ENCODE measurements at places on chromosomes 1 and 21.

DNA sequence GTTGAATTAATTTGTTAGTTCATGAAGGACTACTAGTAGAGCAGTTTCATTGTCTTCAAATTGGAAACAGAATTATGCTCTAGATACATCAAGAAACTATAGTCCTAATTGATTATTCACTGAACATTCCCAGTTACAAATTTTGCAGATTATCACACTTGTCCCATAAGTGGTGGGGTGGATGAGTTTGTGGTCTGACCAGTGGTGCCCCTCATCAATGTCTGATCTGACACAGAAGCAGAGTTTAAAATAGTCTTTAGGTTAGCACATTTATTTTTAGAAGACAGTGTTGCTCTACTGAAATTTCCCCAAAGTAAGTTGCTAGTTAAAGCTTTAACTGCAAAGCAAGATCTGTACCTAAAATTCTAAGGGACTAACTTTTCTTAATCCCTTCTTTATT, 42.9 kb downstream of the INKA2 start:
- no peak for ATAC-seq

GRCh38 chr1:5691795-5692509, 300.3 kb downstream of the NPHP4 start:
- ATAC-seq: no peak

GRCh38 chr1:2493691-2494322, 17.7 kb downstream of the PLCH2 start:
- no peak for ATAC-seq

DNA sequence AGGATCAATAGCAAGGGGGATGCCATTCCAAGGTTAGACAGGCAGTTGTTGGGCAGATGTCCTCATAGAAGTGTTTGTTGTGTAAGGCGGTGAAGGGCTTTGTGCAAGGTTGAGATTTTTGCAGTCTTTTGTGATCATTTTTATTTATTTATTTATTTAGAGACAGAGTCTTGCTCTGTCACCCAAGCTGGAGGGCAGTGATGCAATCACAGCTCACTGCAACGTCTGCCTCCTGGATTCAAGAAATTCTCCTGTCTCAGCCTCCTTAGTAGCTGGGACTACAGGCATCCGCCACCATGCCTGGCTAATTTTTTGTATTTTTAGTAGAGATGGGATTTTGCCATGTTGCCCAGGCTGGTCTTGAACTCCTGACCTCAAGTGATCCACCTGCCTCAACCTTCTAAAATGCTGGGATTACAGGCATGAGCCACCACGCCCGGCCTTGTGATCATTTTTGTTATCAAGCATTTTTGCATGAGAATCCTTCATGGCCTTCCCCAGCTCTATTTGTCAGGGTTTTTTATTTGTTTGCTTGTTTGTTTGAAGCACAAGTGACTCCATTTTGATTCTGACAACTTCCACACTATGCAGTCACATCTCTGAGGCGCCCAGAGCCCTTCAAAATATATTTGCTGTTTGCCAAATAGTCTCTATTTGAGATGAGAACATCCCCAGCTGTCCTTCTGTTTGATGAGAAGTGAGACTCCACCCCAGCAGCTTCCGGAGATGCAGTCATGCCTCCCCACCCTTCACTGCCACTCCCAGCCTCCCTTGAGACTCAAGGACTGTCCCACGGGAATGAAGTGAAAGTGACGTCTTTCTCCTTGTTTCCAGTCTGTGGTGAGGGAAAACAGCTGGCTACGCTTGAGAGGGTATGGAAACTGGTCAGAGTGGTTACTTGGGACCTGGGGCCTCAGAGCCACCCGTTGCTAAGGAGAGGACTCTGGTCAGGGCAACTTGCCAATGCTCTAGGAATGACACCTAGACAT, 38.0 kb downstream of the TMEM50B start:
- ATAC-seq: peak; percentile 84

- ATAC-seq: no peak
Observed at GRCh38 chr1:51009381-51009780, 39.3 kb downstream of the CDKN2C start.

GRCh38 chr1:168400139-168400538, 119.5 kb downstream of the TBX19 start:
- ATAC-seq: no peak

- ATAC-seq: no peak
Observed at GRCh38 chr21:41519806-41520559, 12.0 kb upstream of the TMPRSS2 start.

DNA sequence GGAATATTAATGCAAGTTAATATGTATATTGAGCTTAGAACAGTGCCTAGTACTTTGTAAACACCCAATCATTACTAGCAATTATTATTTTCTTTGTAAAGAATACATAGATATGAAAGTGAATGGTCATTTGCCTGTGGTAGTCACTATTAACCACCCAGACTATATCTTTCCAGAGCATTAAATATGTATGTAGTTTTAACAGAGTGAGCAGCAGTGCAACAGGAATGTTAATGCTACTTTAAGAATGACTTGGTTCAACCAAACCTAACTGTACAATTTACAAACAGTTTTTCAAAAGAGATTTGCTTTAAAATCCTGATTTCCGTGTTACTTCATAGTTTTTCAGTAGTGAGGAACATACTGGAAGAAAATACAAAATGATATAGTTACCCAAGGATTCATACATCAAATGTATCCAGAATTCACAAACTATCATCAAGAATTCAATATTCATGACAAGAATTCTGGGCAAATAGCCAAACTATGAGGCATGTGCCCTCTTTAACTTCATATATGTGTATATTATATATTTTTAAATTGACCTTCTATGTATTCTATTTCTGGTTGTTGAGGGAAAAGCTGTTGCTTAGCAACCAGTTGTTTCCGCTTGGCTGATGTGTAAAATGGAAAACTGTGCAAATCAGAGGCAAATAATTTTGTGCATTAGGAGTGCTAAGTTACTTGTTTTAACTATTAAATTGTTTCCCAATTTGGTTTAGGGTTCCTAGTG, 34.9 kb upstream of the IVNS1ABP start:
- ATAC-seq: no peak

GRCh38 chr1:218436997-218437396, 91.9 kb downstream of the TGFB2 start:
- no peak for ATAC-seq

- no peak for ATAC-seq
Observed at GRCh38 chr1:54995013-54995760, 3.5 kb upstream of the BSND start.

GRCh38 chr1:18951818-18952391, 4.6 kb downstream of the IFFO2 start:
- no peak for ATAC-seq

GRCh38 chr1:30362603-30362990, 360.8 kb downstream of the MATN1 start:
- no peak for ATAC-seq

- peak; percentile 65 for ATAC-seq
Observed at GRCh38 chr1:58964880-58965279, 181.0 kb upstream of the JUN start.

GRCh38 chr1:204888294-204888693, 17.6 kb downstream of the NFASC start:
- ATAC-seq: no peak

DNA sequence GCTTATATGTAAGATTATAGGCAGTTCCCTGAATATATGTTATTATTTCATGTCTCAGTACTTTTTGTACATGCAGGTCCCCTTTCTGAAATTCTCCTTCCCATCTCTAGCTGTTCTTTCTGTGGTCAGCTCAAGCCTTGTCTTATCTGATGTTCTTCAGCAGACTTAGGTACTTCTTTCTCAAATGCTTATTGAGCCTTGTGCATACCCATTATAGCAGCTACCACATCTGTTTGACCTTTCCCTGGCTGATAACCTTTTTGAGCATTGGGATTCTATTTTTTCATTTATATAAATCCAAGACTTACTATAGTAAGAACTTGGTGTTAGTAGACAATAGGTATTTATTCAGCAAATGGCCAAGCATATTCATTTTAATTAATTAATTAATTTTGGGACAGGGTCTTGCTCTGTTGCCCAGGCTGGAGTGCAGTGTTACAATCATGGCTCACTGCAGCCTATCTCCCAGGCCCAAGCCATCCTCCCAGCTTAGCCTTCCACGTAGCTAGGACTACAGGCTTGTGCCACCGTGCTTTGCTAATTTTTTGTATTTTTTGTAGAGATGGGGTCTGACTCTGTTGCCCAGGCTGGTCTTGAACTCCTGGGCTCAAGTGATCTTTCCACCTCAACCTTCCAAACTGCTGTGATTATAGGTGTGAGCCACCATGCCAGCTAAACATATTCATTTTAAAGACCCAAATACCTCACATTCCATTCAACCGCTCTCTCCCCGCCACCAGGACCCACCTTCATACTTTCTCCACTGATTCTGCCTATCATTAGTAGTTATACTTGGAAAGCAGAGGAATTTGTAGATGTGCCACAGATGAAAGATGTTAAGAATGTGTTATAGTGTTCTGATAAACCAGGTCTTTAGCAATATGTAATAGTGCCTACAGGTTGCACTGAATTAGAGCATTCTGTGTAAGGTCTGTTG, 16.7 kb downstream of the TIPRL start:
- ATAC-seq: no peak

GRCh38 chr21:26154753-26155152, 15.8 kb downstream of the APP start:
- no peak for ATAC-seq

DNA sequence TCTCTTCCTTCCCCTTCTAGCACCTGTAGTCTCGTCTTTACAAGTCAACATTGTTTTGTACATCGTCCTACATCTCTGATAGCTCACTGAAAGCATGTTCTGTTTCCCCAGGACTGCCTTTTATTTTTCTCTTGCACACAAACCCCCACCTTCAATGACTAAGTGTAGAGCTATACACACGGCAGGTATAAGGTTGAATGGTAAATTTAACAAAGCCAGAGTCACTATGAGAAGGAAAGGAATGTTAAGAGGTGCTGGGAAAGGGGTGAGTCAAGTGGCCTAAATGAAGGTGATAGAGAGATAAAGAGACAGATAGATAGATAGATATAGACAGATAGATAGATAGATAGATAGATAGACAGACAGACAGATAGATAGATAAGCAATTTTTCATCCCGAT, 134.3 kb upstream of the ATP1B1 start:
- ATAC-seq: no peak

DNA sequence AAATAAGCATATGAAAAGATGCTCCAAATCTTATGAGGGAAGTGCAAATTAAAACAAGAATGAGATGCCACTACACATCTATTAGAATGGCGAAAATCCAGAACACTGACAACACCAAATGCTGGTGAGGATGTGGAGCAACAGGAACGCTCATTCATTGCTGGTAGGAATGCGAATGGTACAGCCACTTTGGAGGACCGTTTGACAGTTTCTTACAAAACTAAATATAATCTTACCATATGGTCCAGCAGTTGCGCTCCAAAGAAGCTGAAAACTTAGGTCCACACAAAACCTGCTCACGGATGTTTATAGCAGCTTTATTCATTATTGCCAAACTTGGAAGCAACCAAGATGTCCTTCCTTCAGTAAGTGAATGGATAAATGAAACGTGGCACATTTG, 50.3 kb downstream of the POFUT2 start:
- no peak for ATAC-seq

- no peak for ATAC-seq
Observed at GRCh38 chr1:30725450-30726095, 2.2 kb upstream of the MATN1 start.

DNA sequence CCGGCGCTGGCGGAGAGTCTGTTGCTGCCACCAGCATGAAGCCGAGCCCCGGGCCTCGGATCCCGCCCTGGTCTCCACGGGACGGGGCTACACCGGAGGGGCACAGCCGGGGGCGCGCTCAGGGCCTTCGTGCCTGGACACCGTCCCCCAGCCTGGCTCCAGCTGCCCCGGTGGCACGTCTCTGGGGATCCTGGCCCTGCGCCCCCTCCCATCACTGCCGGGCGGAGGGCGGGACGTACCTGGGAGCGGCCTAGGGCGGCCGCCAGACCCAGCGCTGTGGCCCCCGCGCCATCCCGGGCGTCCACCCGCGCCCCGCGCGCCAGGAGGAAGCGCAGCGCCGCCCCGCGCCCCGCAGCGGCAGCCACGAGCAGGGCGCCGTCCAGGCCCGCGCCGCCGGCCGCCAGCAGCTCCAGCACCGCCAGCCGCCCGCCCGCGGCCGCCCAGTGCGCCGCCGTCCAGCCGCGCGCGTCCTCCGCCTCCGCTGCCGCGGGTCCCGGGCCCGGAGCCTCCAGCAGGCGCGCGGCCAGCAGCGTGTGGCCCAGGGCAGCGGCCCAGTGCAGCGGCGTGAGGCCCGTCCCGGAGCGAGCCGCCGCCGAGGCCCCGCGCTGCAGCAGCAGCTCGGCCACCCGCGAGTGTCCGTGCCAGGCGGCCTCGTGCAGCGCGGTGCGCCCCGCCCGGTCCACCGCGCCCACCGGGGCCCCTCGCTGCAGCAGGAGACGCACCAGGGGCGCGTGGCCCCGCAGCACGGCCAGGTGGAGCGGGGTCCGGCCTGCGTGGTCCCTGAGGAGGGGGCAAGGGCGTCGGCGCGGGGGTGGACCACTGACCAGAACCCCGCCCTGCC, 1.0 kb downstream of the ANKRD65 start:
- ATAC-seq: peak; percentile 28

DNA sequence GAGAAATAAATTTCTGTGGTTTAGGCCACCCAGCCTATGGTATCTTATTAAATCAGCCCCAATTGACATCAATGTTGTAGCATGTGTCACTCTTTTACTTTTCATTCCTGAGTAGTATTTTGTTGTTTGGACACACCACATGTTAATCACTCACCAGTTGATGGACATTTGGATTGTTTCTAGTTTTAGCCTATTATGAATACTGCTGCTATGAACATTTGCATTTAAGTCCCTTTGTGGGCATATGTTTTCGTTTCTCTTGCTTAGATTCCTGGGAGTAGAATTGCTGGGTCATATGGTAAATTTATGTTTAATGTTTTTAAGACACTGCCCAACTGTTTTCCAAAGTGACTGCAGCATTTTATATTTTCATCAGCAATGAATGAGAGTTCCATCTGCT, 50.2 kb upstream of the NUF2 start:
- no peak for ATAC-seq

DNA sequence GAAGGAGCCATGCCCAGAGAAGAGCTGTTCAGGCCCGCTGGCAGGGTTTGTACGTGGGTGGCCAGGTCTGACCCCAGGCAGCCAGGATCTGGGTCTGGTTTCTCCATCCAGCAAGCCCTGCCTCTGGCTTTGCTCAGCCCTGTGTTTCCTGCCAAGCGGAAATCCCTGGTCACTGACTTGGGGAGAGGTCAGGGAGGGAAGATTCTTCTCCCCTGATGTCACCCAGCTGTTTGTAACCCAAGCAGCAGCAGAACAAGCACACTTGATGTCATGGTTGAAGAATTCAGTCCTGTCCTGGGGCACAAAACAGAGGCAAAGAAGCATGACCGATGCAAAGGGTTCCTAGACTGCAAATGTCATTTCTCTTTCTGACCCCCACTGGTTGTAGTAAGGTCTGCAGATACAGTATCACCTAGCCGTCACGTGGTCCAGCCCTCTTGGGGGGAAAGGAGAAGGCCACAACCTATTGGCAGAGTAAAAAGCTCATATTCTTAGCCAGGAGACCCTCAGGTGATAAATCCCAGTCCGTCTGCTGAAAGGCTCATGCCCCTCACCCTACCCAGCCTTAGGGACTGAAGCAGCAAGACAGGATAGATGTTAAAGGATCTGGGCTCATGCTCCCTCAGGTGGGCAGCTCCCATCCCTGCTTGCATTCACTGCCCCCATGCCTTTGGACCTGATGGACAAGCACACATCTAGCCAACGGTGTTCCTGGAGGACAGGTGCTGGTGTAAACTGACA, 120.9 kb downstream of the SYT2 start:
- peak; percentile 82 for ATAC-seq

- ATAC-seq: no peak
Observed at GRCh38 chr1:166350490-166350889, 183.7 kb upstream of the FAM78B start.
